A172 (cell line): ENCODE measurements at places on chromosomes 4 and X. TPM values are rescaled to one million over a fixed set of nuclear protein-coding genes. Genes with fewer than 3 reads are reported as not detected.
A peak's percentile ranks its signal among the peaks of the same experiment; 100 is the strongest.

- no peak for DNase-seq
Observed at GRCh38 chrX:55006827-55007621, 6.9 kb downstream of the APEX2 start.

Gene GRPR
- total RNA-seq = 0.69 and 1.2 TPM in 2 replicates

- no peak for DNase-seq
Observed at GRCh38 chr4:99872570-99872969, 21.7 kb downstream of the LAMTOR3 start.

Gene CXCL11
- not detected in 2 replicates for total RNA-seq

Gene CT45A2
- total RNA-seq = not detected in 2 replicates

- peak; percentile 19 for DNase-seq
Observed at GRCh38 chrX:149456476-149457245, 48.4 kb downstream of the IDS start.

Gene GJB1
- not detected in 2 replicates for total RNA-seq
